Brain (organoid and tissue), 16 donors: ENCODE measurements at places on chromosomes 6 and 20. TPM values are rescaled to one million over a fixed set of nuclear protein-coding genes. Genes with fewer than 3 reads are reported as not detected.

DNA sequence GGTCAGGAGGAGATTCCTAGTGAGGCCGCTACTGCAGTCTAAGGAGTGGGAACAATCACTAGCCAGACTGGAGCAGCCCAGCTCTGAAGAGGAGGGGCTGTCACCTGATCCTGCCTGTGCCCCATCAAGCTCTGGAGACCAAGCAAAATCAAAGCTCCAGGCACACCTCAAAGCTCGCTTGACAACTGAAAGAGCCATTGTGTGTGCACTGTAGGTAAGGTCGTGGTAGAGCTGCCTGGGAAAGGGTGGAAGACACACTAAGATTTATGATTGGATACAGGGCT lies 58.2 kb downstream of the CSE1L start:
- DNase-seq: no peak

DNA sequence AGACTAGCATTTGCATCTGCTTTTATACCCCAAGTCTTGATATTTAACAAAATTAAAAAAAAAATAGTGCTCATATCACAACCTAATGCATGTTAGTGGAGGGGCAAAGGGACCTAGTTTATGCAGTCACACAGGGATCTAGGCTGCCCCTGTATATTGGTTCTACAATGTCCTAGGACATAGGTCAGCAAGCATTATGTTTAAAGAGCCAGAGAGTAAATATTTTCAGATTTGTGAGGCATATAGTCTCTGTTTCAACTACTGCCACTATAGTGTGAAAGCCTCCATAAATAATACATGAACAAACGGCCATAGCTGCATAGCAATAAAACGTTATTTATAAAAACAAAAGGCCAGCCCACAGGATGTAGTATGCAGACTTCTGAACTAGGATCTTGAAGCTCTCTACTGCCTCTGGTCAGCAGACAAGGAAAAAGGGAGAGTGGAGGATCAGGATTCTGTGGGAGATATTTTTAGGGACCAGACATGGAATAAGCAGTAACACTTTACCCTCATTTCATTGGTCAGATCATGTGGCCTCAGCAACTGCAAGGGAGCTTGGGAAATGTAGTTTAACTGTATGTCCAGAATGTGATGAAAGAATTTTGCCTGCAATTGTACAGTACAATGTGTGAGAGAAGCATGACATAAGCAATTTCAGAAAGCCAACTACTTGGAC lies 414.2 kb upstream of the SPTLC3 start:
- peak; percentile 70 for DNase-seq

- no peak for DNase-seq
These were observed 199.6 kb downstream of the GMPR start for GRCh38 chr6:16437984-16438383.

GRCh38 chr6:44228433-44228832 lies 5.0 kb downstream of the SLC29A1 start:
- DNase-seq: no peak

GRCh38 chr6:139325686-139326085 lies 33.9 kb upstream of the TXLNB start:
- no peak for DNase-seq

DNA sequence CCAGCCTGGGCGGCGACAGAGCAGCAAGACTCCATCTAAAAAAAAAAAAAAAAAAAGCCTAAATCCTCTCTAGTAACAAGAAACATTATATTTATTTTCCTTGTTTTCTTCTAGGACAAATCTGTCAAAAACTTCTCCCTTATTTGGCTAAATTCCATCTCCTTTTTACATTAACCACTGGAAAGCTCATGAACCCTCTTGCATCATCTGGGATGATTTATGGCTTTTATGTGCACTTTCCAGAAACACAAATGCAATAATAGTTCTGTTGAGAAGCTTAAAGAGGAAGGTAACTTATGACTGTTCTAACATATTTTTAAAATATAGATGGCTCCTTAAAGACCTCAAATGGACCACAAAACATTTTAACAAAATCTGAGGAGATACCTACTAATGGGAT lies 526.1 kb upstream of the SPTLC3 start:
- no peak for DNase-seq

DNA sequence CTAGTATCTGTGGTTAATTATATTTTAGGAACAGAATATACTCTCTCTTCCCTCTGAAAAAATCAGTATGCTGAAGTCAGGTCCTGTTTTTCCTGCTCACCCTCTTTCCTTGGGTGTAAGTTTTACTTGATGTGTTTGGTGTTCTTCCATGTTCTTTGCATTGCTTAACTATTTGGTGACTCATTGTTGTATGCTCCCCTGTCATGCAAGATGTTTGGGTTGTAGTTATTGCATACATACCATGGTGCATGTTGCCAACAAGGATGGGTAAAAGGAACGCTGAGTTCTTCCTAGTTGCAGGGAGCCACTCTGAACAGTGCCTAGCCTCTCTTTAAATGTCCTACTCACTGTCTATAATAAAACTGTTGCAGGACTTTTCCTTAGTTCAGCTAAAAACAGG lies 207.9 kb upstream of the LAMP5 start:
- DNase-seq: no peak

DNA sequence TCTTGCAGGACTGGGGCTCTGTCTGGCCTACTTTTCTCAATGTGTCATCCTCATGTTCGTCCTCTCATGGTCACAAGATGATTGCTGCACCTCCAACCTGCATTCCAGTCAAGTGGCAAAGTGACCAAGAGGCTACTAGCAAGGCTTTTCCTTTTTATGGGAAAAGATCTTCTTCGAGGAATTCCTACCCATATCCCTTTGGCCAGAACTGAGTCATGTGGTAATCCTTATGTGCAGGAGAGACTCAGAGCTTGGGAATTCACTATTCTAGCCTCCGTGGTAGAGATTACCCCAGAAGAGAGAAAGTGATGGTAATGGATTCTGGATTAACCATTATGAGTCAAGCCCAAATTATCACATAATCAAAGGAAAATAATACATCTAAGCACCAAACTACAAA lies 162.7 kb downstream of the KCNQ5 start:
- no peak for DNase-seq

DNA sequence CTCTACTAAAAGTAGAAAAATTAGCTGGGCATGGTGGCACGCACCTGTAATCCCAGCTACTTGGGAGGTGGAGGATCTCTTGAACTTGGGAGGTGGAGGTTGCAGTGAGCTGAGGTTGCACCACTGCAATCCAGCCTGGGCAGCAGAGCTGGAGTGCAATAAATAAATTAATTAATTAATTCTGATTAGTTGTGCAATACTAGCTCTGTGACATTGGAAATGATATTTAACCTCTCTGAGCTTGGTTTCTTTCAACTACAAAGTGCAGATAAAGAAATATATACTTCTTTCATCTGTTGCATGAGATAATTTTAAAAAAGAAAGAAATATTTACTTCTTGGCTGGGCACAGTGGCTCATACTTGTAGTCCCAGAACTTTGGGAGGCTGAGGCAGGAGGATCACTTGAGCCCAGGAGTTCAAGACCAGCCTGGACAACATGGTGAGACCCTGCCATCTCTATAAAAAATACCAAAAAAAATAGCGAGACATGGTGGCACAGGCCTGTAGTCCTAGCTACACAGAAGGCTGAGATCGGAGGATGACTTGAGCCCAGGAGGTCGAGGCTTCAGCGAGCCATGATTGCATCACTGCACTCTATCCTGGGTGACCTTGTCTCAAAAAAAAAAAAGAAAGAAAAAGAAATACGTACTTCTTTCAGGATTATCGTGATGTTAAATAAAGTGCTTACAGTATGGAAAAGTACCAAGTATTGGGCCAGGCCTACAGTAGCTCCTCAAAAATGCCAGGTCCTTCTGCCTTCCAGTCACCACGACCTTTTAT lies 15.6 kb upstream of the TBCC start:
- no peak for DNase-seq

GRCh38 chr6:6683969-6684833 lies 95.7 kb downstream of the LY86 start:
- no peak for DNase-seq

NKAPL gene
- polyA plus RNA-seq: 1.1 TPM
